Epithelial cell of umbilical artery (primary cell): ENCODE measurements at places on chromosomes 3 and 15. TPM values are rescaled to one million over a fixed set of nuclear protein-coding genes. Genes with fewer than 3 reads are reported as not detected.

Gene ASB14
- not detected in 2 replicates for total RNA-seq

Gene CCDC39
- total RNA-seq = not detected in 2 replicates

Gene ISL2
- total RNA-seq = under 0.01 TPM in 1 of 2 replicates, not detected in the other

Gene SSUH2
- not detected in 2 replicates for total RNA-seq

Gene CELF6
- total RNA-seq = not detected in 2 replicates

Gene UBP1
- total RNA-seq = 62.7 and 76.1 TPM in 2 replicates

Gene ZBTB47
- 12.2 and 13.6 TPM in 2 replicates for total RNA-seq

Gene CCDC13
- total RNA-seq = 1.3 TPM in 1 of 2 replicates, not detected in the other

Gene GREM1
- total RNA-seq = 0.32 and 3.3 TPM in 2 replicates

Gene TP63
- not detected in 2 replicates for total RNA-seq

Gene SOX2
- not detected in 2 replicates for total RNA-seq

Gene MUC20
- not detected in 2 replicates for total RNA-seq

Gene CCR2
- not detected in 2 replicates for total RNA-seq

Gene RBP2
- not detected in 2 replicates for total RNA-seq

Gene PRR20G
- not detected in 2 replicates for total RNA-seq

Gene SLC7A14
- total RNA-seq = 1.4 and 1.9 TPM in 2 replicates

Gene SEMA6D
- 1.5 and 1.6 TPM in 2 replicates for total RNA-seq

Gene CCR3
- total RNA-seq = not detected in 2 replicates

Gene FGF12
- 0.15 and 1.6 TPM in 2 replicates for total RNA-seq

Gene TMCO5A
- not detected in 2 replicates for total RNA-seq

Gene IRAK2
- total RNA-seq = 30.5 and 34.1 TPM in 2 replicates

Gene LINGO1
- not detected in 2 replicates for total RNA-seq

Gene LRRC2
- total RNA-seq = 0.15 TPM in 1 of 2 replicates, not detected in the other

Gene NLGN1
- 11.7 and 25.5 TPM in 2 replicates for total RNA-seq

Gene HTR3E
- total RNA-seq = not detected in 2 replicates
